ENCODE measurements at places on chromosomes 6 and 20.

- no peak for DNase-seq
Observed at GRCh38 chr20:41617059-41617901, 897 bp downstream of the CHD6 start.

- no peak for DNase-seq
Observed at GRCh38 chr6:146200176-146200575, 171.3 kb downstream of the GRM1 start.

- DNase-seq = no peak
Observed at GRCh38 chr6:4853782-4854511, 77.7 kb downstream of the CDYL start.

- DNase-seq = no peak
Observed at GRCh38 chr6:97113170-97113569, 169.8 kb downstream of the MMS22L start.

DNA sequence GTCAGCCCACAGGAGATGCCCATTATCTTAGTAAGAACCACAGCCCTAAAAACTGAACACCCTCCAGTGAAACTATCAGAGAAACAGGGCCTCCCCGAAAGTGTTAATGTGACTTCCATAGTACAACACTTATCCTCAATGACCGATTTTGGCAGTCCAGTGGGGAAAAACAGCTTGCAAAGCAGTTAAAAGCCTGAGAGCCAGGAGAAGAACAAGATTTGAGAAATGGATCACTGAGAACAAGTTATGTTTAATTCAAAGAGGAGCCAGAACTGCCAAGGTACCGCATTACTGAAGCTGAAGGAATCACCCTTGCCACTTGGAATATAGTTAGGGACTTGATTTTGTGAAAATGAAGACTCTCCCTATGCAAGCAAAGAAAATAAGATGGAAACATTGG lies 236.9 kb downstream of the QKI start:
- DNase-seq = no peak

GRCh38 chr6:115932481-115932880 lies 128.2 kb downstream of the FRK start:
- no peak for DNase-seq

- DNase-seq = peak; percentile 97
Observed at GRCh38 chr20:47356526-47357295, at the start of gene ZMYND8. Gene ZMYND8, minus strand, starts transcription at chr20:47356699. Its CDS starts 29 bp downstream, at chr20:47356670.

- DNase-seq = no peak
Observed at GRCh38 chr6:71822625-71823024, 63.7 kb upstream of the RIMS1 start.

GRCh38 chr20:2751347-2751877 lies 49.0 kb downstream of the CPXM1 start:
- DNase-seq = no peak

- DNase-seq = no peak
Observed at GRCh38 chr6:106746652-106747051, 117.3 kb downstream of the QRSL1 start.

- no peak for DNase-seq
Observed at GRCh38 chr6:1820165-1820564, 210.4 kb downstream of the FOXC1 start.

- DNase-seq = no peak
Observed at GRCh38 chr6:7159790-7160525, 52.2 kb downstream of the RREB1 start.

- DNase-seq = no peak
Observed at GRCh38 chr6:13428583-13429405, 58.6 kb downstream of the GFOD1 start.

GRCh38 chr20:51327251-51327841 lies 215.2 kb downstream of the NFATC2 start:
- peak; percentile 50 for DNase-seq

DNA sequence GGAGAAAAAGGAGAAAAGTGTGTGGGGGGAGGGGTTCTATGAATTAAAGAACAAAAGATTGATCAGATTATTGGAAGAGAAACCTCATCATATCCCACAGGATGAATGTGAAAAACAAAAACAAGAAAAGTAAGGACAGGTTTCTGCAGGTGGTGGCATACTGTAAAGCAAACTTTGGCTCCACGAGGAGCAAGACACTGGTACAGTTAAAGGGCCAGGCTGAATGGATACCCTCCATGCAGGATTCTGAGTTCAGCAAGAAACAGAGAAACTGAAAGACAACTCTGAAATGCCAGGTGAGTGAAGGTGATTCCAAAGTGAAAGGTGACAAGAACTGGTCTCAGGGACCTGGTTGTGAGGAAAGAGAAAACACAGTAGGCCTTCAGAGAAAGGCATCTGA lies 37.4 kb downstream of the FYN start:
- no peak for DNase-seq

- DNase-seq = no peak
Observed at GRCh38 chr20:21490105-21490504, 23.8 kb downstream of the NKX2-2 start.

DNA sequence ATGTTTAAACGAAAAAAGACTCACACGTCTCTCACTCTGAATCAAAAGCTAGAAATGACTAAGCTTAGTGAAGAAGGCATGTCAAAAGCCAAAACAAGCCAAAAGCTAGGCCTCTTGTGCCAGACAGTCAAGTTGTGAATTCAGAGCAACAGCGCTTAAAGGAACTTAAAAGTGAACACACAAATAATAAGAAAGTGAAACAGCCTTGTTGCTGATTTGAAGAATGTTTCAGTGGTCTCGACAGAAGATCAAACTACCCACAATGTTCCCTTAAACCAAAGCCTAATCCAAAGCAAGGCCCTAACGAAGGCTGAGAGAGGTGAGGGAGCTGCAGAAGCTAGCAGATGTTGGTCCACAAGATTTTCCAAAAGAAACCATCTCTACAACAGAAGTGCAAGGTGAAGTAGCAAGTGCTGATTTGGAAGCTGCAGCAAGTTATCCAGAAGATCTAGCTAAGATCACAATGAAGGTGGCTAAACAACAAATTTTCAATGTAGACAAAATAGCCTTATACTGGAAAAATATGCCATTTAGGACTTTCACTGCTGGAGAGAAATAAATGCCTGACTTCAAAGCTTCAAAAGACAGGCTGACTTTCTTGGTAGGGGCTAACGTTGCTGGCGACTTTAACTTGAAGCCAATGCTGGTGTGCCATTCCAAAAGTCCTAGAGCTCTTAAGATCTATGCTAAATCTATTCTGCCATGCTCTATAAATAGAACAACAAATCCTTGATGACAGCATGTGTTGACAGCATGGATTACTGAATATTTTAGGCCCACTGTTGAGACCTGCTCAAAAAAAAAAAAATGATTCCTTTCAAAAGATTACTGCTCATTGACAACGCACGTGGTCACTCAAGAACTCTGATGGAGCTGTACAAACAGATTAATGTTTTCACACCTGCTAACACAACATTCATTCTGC lies 40.3 kb downstream of the SEC63 start:
- DNase-seq = no peak

All from GOT3 (cell line).